ENCODE measurements at places on chromosomes 5 and 9. TPM values are rescaled to one million over a fixed set of nuclear protein-coding genes. Genes with fewer than 3 reads are reported as not detected.

ADAMTS6 gene
- total RNA-seq = 6.2 TPM

CAMSAP1 gene
- 29.8 TPM for total RNA-seq

CYSRT1 gene
- total RNA-seq = 0.92 TPM

SPARC gene
- total RNA-seq = 985 TPM

ALDH1A1 gene
- 124 TPM for total RNA-seq

CKMT2 gene
- 2.8 TPM for total RNA-seq

C9orf50 gene
- 0.28 TPM for total RNA-seq

FCN2 gene
- not detected for total RNA-seq

SH3TC2 gene
- 3.3 TPM for total RNA-seq

ARSI gene
- 15.4 TPM for total RNA-seq

GPR107 gene
- total RNA-seq = 180 TPM

DNAH5 gene
- 29.3 TPM for total RNA-seq

SREK1IP1 gene
- 17.0 TPM for total RNA-seq

ARHGEF28 gene
- 13.0 TPM for total RNA-seq

NEURL1B gene
- total RNA-seq = 26.4 TPM

SYK gene
- total RNA-seq = 22.3 TPM

MAMDC4 gene
- total RNA-seq = 13.2 TPM

WNT8A gene
- total RNA-seq = not detected

SIMC1 gene
- 12.1 TPM for total RNA-seq

PTPA gene
- 62.5 TPM for total RNA-seq

TUSC1 gene
- total RNA-seq = 9.2 TPM

KIF20A gene
- total RNA-seq = 8.0 TPM

JAK2 gene
- total RNA-seq = 24.3 TPM

SLC45A2 gene
- not detected for total RNA-seq

PALM2AKAP2 gene
- total RNA-seq = 37.7 TPM

IFNB1 gene
- not detected for total RNA-seq

PCDHGC5 gene
- total RNA-seq = 5.1 TPM

EQTN gene
- total RNA-seq = not detected

PCDHB14 gene
- total RNA-seq = 2.8 TPM

SHOC1 gene
- total RNA-seq = 0.48 TPM

TGFBI gene
- total RNA-seq = 146 TPM
